HCT116 (cell line): ENCODE measurements at places on chromosomes 11 and 22.

GRCh38 chr11:119491753-119492510 is 69.0 kb upstream of the THY1 start:
- DNase-seq: no peak

DNA sequence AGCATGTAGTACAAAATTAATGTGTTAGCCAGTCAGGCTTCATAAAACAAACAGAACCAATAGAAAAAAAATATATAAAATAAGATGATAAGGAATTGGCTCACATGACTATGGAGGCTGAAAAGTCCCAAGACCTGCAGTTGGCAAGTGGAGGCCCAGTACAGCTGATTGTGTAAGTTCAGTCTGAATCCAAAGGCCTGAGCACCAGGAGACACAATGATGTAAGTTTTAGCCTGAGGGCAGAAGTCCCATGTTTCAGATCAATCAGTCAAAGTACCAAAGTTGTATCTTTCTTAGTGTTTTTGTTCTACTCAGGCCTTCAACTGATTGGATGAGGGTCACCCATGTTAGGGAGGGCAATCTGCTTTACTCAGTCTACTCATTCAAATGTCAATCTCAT is 14.3 kb upstream of the OR10D3 start:
- DNase-seq: no peak

DNA sequence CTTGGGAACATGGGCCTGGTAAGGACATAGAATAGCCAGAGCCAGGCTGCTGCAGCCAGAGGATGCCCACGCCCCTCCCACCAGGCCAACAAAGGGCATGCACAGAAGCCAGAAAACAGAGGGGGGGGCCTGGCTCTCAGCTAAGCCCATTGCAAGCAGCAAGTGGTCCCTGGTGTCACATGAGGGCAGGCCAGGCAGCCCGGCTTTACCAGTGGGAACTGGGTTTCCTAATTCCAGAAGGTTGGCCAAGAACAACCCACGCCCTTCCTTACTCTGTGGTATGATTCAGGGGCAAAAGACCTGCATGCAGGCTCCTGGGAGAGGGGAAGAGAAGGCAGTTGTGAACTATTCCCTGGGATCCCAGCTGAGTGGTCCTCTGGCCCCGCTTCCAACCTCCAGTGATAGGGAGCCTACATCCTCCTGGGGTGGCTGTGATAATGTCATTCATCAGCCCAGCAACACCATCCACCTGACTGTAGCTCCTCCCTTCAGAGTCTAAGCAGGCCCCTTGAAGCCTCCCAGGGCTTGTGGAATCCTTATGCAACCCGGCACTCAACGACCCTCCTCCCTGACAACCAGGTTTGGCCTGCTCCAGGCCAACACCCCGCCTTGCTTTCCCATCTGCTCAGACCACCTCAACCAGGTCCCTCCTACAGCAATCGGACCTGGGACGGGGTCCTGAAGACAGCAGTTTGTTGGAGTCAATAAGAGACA is 62.1 kb upstream of the LMO1 start:
- no peak for DNase-seq

GRCh38 chr11:20474882-20475517 is 87.5 kb downstream of the PRMT3 start:
- DNase-seq: no peak

GRCh38 chr11:104654181-104654813 is 244.0 kb downstream of the CASP12 start:
- no peak for DNase-seq

DNA sequence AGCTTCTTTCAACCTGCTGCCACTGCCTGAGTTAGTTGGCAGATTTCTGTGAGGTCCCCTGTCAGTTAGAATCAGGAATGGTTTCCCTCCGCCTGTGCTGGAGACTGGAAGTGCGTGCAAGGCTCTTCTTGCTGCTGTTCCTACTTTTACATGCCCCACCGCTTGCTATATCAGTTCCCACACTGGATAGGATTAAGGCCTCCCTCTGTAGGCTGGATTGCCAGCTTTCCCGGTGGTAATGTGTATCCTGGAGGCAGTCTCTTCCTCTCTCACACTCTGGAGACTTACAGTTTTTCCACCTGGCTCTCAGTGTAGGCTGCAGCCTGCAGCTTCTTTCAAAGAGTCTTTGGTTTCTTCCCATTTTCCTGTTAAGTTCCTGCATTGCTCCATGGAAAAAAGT is 66.5 kb downstream of the ARHGAP42 start:
- no peak for DNase-seq

DNA sequence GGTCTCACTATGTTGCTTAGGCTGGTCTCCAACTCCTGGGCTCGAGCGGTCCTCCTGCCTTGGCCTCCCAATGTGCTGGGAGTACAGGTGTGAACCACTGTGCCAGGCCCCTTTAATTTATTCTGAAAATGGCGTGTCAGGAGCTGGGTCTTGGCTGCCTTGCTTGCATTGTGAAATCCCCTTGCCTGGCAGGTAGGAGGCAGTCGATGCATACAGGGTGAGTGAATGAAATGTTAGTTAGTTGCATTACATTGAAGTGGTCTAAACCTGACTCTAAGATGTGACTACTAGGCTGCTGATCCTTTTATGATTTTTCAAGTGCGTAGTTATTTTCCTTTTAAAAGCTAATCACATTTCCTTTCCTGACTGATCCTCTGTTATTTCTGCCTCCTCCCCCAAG is 42.9 kb downstream of the PARVB start:
- no peak for DNase-seq

DNA sequence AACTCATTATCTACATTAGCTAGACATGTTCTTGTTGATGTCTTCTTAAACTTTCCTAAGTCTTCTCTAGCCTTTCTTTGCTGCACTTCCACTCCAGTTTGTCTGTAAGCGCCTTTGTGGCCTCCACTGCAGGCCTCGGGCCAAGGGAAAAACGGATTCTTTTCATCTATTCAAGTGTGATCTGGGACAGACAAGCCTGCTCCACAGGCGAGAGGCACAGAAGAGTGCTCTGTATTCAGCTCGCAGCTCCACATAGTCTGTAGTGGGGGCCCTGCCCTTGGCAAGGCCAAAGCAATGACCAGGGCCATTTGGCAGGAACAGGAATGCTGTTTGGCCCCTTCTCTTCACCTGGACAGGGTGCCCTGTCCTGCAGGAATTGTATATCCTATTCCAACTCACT is 84.1 kb upstream of the BARX2 start:
- no peak for DNase-seq

DNA sequence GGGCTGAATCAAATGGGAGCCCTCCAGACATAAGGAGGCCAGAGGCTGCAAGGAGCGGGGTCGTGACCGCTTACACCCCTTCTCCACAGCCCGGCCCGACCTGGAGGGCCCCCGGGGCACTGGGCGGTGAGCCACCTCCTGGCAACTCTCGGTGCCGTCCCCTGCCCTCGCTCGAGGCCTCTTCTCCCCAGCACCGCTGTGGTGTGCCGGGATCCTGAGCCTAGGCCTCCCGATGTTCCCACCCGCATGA is 432 bp upstream of the GP1BB start:
- no peak for DNase-seq

- DNase-seq: no peak
These were observed 70.1 kb downstream of the C2CD3 start for GRCh38 chr11:74100735-74101134.

GRCh38 chr11:128905345-128906184 is 14.4 kb downstream of the KCNJ5 start:
- DNase-seq: peak; percentile 46

DNA sequence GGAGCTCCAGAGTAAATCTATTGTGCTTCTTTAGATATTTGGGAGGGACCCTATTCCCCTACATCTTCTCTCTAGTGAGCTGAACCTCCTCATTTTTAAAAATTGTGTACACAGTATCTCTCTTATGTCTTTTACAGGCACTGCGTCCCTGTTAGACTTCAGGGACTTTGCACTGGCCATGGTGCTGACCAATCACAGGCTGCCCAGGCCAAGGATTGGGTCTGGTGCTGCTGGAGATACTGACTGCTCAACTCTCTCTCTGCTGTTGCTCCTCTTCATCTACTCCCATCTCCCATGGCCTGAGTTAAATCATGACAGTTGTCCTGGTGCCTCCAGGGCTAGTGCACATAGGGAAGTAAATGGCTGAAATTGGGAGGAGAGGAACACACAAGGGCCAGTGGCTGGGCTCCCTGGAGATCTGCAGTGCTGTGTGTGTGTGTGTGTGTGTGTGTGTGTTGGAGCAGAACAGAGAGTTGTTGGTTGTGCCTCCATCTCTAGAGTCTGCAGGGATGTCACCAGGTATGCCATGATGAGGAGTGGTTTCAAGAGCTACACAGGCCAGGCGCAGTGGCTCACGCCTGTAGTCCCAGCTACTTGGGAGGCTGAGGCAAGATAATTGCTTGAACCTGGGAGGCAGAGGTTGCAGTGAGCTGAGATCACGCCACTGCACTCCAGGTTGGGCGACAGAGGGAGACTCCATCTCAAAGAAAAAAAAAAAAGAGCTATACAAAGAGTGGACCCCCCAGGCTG is 155.3 kb downstream of the ST3GAL4 start:
- no peak for DNase-seq

DNA sequence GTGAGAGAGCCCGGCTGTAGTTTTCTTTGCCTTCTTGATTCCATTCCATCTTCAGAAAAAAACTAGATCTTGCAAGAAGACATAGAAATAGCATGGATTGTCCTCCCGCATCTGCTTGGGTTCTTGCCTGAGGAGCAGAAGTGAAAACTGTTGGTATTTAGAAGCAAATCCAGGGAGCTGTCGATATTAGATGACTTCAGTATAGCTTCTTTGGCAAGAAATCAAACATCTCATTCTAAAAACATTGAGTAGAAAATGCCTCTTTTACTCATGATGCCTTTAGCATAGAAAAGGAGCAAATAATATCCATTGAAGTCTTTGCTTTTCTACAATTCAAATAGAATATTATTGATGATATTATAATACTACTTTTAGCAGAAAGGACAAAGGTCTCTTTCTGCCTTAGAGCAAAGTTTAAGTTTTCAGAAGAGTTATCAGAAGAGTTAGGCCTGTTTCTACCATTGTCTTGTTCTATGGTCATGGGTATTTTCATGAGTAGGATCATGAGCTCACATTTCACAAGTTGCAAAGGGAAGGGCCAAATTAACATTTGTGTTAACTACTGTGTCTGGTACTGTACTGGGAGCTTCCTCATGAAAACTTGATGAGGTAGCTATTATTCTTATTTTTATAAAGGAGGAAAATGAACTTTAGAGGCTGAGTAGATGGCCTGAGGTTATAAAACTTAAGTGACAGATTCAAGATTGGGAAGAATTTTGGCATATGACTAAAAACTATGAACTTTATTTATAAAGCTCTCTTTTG is 49.7 kb downstream of the EXT2 start:
- DNase-seq: no peak

GRCh38 chr22:27614006-27614649 is 187.4 kb downstream of the MN1 start:
- no peak for DNase-seq

- no peak for DNase-seq
These were observed 11.2 kb downstream of the GAL start for GRCh38 chr11:68695531-68695930.

DNA sequence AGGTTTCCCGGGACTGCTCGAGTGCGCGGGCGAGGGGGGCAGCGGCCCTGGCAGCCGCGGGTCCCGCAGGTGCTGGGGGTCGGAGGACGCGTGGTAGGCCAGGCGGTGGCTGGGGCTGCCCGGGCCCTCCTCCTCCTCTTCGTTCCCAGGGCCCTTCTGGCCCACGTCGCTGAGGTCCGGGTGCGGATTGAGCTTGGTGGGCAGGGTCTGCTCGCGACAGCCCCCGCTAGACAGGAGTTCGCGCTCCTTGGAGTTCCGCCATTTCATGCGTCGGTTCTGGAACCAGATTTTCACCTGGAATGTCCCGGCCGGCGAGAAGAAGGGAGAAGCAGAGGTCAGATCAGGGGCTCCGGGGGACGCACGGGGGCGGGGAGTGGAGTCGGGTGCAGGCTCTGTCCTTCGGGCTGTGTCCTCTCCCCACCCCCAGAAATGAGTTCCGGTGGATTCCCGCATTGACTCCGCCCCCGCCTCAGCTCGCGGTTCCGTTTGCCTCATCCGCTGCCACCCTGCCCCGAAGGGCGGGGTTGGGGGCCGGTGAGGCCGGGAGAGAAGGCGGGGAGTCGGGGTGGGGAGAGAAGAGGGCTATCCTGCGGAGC is 3.9 kb downstream of the DBX1 start:
- DNase-seq: no peak

DNA sequence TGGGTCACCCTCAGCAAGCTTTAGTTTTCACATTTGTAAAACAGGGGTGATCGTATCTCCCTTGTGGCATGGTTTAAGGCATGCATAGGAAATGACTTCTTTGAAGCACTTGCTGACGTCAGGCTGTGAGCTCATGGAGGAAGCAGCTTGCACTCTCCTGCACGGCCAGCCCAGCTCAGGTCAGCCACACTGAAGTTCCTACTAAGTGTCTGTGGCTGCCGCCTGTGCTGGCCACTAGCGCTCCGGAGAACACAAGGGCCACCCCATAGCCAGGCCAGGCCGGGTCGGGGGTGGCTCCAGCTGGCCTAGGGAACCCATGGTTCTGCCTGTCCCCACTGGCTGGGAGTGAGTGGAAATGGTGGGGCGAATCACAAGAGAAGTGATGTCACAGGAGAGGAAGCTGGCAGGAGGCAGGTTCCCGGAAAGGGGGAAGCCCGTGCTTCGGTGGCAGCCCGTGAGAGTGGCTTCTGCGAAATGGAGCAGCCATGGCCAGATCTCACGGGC is 28.2 kb downstream of the KCTD17 start:
- DNase-seq: no peak

DNA sequence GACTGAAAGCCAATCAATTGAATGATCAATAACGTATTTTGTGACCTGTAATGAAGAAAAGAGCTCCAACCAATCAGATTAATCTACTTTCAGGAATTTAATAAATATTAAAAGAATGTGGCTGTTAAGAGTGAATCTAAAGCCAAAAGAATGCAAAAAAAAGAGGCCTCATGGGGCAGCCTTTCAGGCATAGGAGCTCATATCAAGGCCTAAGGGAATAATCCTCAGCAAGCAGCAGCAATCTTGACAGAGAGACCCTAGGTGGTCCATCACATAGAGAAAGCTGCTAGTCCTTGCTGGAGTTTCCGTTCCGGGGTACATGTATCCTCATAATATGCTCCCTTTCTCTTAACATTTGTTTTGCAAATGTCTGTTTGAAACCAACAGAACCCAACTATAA is 313.1 kb upstream of the PITPNB start:
- no peak for DNase-seq

GRCh38 chr11:2296913-2297622 is 4.7 kb downstream of the C11orf21 start:
- no peak for DNase-seq

GRCh38 chr11:122796128-122796717 is 42.1 kb upstream of the CRTAM start:
- no peak for DNase-seq

GRCh38 chr11:30652801-30653200 is 66.6 kb upstream of the MPPED2 start:
- DNase-seq: no peak

DNA sequence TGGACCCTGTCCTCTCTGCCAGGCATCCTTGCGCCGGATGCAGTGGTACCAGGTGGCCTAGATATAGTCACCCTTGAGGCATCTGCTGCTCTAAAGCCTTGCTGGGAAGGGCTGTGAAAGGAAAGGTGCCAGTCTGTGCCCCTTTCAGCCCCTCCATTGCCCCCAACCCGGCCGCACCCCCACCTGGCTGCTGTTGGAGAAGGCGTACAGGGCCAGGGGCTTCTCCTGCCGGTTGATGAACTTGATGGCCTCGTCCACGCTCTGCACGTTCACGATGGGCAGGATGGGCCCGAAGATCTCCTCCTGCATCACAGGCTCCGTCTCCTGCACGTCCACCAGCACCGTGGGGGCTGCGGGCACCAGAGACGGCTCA is 10.2 kb downstream of the ALDH3B2 start:
- no peak for DNase-seq
